ENCODE measurements at places on chromosomes 12 and 14.

DNA sequence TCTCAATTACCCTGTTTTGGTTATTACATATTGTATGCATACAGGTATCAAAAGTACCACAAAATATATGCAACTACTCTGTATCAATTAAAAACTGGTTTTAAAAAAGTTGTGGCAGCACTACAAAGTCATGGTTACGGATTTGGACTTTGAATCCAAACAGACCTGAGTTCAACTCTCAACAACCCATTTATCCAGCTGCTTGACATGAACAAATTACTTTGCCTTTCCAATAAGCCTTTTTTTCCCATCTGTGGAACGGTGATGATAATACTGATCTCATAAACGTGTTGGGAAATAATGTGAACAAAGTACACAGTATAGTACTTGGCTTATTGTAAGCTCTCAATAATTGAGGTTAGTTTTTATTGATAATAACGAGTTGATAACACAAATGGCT, 85.0 kb downstream of the MNAT1 start:
- DNase-seq, result no peak

- DNase-seq, result no peak
Measured at GRCh38 chr12:34606749-34607519, 584.6 kb downstream of the ALG10 start.

- DNase-seq, result no peak
Measured at GRCh38 chr14:58977366-58977765, 211.1 kb upstream of the DAAM1 start.

GRCh38 chr12:39426636-39427240, 16.2 kb downstream of the KIF21A start:
- DNase-seq, result no peak

DNA sequence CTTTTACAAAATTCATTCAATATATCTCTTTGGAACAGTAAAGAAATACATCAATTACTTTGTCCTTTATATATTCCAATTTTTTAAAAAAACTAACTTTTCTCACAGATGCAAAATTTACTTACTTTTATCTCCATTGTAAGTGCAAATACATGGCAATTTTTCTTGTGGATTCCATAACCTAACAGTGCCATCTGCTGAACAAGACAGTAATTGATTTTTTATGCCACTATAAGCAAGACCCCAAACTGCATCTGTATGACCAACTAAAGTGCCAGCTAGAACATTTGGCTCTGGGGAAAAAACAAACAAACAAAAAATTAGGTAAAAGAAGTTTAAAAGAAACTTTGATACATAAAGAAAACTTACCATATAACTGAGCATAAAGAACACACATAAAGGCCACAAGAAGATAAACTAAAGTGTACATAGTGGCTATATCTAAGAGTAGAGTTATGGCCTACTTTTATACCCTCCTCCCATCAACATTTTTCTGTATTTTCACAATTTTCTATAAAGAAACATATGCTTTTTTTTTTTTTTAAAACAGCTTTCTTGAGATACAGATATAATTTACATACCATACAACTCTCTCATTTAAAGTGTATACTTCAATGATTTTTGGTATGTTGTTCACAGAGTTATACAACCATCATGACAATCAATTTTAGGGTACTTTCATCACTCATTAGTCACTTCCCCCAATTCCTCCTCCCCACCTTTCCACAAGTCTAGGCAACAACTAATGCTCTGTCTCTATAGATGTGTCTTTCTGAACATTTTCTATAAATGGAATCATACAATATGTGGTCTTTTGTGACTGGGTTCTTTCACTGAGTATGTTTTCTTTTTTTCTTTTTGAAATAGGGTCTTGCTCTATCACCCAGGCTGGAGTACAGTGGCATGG, 32.6 kb downstream of the COCH start:
- DNase-seq, result no peak

DNA sequence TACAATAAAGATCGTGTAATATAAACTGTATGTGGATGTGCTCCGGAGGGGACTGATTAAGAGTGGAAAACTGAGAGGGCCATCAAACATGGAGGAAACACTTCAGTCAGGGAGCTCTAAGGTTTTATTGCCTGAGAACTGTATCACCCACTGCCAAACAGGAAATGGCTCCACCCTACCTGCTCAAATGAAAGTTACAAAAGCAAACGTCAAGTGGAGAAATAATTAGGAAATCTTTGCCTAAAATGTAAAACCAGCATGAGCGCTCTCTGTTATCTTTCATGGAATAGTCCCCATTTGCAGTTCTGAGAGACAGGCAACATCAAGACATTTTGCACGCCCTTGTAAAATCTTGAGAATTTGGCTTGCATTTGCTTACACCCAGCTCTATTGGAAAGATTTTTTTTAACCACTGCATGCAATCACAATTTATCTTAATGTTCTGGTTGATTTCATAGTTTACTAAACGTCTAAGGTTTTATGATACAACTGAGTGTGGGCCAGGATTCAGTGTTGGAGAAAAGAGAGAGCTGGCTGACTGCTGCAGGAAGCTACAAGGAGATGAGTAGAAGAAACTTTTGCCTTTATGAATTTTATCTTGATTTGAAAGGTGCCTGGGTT, 344.0 kb upstream of the PRICKLE1 start:
- no peak for DNase-seq

- DNase-seq, result no peak
Measured at GRCh38 chr12:86387591-86388145, 131.5 kb upstream of the MGAT4C start.

DNA sequence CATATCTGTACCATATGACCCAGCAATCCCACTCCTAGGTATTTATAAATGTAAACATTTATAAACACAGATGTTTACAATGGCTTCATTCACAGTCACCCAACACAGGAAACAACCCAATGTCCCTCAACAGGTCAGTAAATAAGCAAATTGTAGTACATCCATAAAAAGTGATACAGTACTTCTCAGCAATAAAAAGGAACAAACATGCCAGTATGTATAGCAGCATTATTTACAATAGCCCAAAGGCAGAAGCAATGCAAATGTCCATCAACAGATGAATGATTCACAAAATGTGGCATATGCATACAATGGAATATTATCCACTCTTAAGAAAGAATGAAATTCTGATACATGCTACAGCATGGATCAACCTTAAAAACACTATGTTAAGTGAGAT, 27.6 kb upstream of the MAP3K9 start:
- DNase-seq, result no peak

DNA sequence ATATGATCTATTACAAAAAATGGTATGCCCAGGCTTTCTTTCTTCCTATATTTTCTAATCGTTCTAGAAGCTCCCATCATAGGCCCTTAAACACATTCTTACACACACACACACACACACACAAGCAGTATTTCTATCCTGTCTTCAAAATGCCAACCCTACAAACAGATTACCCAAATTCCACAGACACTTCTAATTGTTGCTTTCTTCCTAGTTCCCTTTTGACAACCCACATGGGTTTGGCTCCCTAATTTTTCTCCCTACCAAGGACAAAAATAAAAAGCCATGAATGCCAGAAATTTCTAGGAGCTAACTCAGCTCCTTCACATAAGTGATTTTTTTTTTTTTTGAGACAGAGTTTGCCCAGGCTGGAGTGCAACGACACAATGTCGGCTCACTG, 60.3 kb upstream of the NTF3 start:
- no peak for DNase-seq

- DNase-seq, result no peak
Measured at GRCh38 chr14:89320381-89321000, 96.5 kb downstream of the FOXN3 start.

DNA sequence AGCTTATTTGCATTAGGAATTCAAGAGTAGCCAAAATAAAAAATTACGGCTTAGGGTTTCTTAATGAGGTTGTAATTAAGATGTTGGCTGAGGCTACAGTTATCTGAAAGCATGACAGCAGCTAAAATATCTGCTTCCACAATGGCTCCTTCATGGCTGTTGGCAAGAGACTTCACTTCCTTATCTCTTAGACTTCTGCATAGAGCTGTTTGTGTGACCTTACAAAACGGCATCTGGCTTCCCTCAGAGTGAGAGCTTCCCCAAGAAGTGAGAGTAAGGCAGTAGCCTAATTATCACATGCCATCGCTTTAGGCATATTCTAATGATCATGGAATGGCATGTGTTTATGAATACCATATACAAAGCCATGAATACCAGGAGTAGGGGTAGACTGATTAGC, 57.6 kb downstream of the CCDC59 start:
- DNase-seq, result no peak

DNA sequence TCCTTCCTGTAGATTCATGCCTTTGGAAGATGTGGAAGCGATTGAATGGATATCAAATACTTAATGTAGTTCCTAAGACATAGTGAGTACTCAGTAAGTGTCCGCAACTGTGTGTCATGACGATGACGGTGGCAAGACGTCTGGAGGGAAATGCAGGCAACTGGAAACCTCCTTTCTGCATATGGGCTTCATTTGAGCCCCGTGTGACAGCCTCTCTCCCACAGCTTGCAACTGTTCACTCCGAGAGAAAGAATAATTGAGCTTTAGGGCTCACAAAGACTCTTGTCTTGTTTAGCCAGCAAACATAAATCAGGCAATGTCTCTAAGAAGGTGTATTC, 6.9 kb downstream of the CFAP251 start:
- no peak for DNase-seq

DNA sequence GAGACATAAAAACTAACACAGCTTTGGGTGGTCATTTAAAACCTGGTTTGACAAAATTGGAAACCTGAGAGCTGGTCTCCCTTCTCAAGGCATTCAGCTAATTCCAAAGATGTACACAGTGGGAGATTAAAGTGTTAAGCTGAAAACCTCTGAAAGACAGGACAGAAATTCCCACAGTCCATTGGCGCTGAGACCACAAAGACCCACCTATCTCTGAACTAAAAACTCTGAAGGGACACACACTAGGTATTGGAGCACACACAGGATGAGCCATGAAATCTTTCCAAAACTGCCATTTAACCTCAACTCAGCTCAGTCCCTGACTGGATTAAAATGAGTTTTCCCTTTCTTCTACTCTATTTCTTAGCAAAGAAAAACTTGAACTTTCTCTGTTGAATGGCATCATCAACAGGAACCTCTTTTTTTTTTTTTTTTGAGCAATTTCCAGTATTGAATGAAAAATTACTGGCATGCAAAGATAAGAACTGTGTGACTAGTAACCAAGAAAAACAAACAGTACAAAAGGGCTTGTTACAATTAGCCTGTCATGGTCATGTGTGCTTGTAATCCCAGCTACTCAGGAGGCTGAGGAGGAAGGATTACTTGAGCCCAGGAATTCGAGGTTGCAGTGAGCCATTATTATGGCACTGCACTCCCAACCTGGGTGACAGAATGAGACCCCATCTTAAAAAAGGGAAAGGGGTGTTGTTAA, 82.4 kb downstream of the IPO8 start:
- DNase-seq, result no peak

GRCh38 chr12:16189849-16190248, 87.6 kb downstream of the SLC15A5 start:
- DNase-seq, result no peak

DNA sequence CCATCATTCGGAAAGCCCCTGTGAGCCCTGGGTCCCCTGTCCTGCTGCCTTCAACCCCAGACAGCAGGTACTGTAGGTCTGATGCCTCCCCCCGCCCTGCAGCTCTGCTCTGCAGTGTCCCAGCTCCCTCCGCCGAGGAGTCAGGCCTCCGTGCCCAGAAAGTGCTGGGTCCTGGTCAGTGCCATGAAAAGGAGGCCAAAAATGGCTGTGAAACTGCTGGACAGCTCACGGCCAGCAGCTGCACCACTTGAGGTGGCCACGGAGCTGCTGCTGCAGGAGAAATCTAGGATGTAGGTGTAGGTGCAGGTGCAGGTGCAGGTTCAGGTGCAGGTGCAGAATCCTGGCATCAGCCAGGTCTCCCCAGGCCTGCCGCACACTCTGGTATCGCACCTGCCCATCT, 196.1 kb downstream of the SLC15A4 start:
- DNase-seq, result no peak

GRCh38 chr14:68927956-68928675, 51.0 kb downstream of the ACTN1 start:
- no peak for DNase-seq

- DNase-seq, result no peak
Measured at GRCh38 chr12:32499048-32499447, 99.7 kb downstream of the FGD4 start.

GRCh38 chr14:69483765-69484443, 624 bp upstream of the PLEKHD1 start:
- no peak for DNase-seq

- no peak for DNase-seq
Measured at GRCh38 chr14:52021957-52022600, 32.7 kb downstream of the RTRAF start.

DNA sequence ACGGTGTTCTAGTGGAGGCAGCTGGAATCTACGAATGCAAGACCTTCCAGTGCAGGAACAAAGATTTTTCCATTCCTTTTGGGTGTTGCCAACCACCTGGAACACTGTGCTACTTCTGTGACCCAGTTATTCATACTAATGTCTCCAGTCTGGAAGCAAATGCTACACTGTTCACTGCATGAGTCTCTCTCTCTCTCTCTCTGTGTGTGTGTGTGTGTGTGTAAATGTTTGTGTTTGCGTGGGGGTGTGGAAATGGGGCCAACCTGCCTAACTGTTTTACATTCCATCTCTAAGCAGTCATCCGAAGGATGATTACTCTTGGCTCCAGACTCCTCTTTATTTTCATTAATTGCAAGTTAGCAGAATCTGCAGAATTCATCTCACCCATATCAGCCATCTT, 29.9 kb upstream of the YBX3 start:
- no peak for DNase-seq

DNA sequence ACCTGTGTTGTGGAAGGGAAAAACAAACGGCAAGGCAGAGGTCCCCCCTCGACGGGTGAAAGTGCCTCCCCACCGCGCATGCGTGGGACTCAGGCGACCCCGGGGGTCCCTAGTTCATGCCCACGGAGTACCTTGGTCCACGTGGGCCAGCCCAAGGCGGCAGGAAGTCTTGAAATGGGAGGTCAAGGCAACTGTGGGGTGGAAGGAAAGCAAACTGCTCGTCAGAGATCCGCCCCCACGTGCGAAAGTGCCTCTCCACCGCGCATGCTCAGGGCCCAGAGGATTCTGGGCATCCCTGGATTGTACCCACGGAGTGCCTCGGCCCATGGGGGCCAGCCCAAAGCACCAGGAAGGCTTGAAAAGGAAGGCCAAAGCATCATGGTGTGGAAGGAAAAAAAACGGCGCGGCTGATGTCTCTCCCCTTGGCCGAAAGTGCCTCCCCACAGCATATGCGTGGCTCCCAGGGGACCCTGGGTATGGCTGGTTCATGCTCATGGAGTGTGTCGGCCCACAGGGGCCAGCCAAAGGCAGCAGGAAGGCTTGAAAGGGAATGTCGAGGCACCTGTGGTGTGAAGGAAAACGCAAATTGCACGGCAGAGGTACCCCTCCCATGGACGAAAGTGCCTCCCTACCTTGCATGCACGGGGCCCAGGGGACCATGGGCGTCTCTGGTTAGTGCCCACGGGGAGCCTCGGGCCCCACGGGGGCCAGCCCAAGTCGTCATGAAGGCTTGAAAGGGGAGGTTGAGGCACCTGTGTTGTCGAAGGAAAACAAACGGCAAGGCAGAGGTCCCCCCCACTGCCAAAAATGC, 369.7 kb downstream of the ALG10 start:
- DNase-seq, result no peak

GRCh38 chr14:93778856-93779629, 9.2 kb downstream of the PRIMA1 start:
- DNase-seq, result no peak

- no peak for DNase-seq
Measured at GRCh38 chr12:29726741-29727348, 56.9 kb downstream of the TMTC1 start.

- no peak for DNase-seq
Measured at GRCh38 chr12:6552140-6552551, 3.7 kb downstream of the IFFO1 start.
